ENCODE measurements at places on chromosomes 4 and X.

DNA sequence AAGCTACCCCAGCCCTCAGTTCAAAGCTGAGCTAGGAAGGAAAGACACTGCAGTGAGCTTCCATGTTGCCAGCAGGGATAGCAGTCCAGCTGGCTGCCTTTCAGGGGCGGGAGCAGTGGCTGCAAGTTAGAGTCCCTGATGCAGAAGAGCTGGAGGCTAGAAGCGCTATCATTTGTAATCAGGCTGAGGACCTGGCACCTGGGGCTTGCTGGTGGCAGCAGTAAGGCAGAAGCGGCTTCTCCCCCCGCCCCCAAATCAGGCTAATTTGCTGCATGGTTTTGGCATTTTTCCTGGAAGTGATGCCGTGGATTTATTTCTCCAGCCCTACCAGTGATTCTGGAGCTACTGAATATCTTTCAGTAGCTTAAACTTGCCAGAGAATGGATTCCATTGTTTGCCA lies 203.3 kb downstream of the CLCN4 start:
- H3K27ac ChIP-seq, result no peak overlapping the region
- H3K4me3 ChIP-seq, result no peak overlapping the region
- DNase-seq, result no peak
- no peaks in the 10 kb centered on the region for H3K4me1 ChIP-seq
- H3K36me3 ChIP-seq, result no peaks in the 10 kb centered on the region

DNA sequence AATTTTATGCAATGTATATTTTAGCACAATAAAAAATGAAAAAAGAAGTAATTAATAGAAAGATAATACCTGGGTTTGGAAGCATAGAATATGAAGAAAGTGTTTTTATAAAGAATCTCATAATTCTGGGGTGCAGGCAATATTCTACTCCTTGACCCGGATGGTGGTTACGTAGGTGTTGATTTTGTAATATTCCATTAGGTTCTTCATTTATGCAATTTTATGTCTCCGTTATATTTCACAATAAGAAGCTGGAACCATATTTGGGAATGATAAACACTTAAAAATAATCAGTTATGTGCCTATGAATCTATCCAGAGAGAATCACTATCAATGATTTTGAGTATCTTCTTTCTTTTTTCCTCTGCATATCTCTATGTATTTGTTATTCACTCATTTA lies 38.5 kb downstream of the CHRNA9 start:
- DNase-seq, result no peak
- no peaks in the 10 kb centered on the region for H3K36me3 ChIP-seq
- no peak overlapping the region for H3K27ac ChIP-seq
- no peak overlapping the region for H3K4me3 ChIP-seq
- peaks cover 3% of the 10 kb centered on the region for H3K4me1 ChIP-seq

DNA sequence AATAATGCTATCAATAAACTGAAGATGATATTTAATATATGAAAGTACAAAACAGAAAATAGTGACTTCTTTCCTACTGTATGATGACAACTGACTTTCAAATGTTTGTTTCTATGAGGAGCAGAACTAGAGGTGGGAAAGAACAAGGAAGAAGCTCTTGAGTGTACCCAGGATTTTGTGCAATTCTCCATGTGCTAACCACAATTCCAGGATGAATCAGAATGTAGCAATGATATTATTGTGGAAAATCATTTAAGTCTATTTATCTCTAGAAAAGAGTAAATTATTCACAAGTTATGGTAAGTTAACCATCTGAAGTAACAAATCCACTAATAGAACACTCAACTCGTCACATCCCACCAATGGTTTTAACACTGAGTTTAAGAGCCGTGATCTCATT lies 324.1 kb upstream of the EMCN start:
- H3K27me3 ChIP-seq, result peaks cover 4% of the 10 kb centered on the region
- no peaks in the 10 kb centered on the region for H3K36me3 ChIP-seq
- DNase-seq, result no peak
- H3K4me1 ChIP-seq, result no peaks in the 10 kb centered on the region
- H3K4me3 ChIP-seq, result no peak overlapping the region
- no peak overlapping the region for H3K27ac ChIP-seq

DNA sequence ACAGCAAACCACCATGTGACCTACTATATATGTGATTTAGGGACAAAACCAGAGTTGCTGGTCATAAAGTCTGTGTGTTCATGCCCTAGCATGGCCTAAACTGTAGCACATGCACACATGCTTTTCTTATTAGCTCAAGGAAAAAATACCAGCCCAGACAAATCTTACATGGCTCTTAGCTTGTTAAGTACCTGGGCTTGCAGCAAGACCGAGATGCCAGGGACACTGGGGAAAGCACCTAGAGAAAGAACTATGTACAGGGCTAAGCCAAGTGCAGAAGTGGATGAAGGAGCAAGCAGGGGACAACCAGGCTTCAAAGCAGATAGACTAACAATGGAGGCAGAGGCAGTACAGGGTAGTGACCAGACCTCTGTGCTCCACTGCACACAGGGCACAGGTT lies 3.4 kb upstream of the GABRE start:
- no peaks in the 10 kb centered on the region for H3K4me1 ChIP-seq
- no peak overlapping the region for H3K27ac ChIP-seq
- peaks cover 2% of the 10 kb centered on the region for H3K27me3 ChIP-seq
- no peaks in the 10 kb centered on the region for H3K36me3 ChIP-seq

DNA sequence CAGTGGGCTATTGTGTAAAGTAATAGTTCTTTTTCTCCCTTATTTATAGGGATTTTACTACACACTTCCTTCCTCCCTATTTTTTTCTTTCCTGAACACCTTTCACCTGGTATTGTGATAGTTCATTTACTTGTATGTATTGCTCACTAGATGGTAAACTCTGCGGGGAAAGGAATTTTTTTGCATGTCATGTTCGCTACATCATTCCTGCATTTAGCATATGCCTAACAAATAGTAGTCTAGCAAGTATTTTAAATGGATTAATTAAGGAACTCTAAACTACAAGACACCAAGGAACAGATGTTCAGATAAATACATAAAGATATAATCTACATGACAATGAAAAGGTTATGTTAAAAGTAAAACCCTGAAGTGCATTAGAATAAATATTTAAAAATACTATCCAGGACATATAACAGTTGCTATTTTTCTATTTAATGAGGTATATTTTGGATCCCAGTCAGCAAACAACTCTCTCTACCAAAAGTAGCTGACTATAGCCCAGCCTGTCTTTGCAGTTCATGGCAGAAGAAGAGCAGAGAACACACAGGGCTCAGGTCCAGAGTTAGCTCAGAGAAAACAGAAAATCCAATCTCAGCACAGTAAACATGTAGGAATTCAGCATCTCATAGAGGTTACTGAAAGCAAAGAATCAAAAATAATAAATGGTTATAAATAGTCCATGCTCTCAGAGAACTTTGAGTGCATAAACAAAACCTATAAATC lies 87.8 kb downstream of the PACRGL start:
- H3K4me1 ChIP-seq, result no peaks in the 10 kb centered on the region
- no peak overlapping the region for H3K4me3 ChIP-seq
- no peak for DNase-seq
- H3K27me3 ChIP-seq, result no peaks in the 10 kb centered on the region
- H3K36me3 ChIP-seq, result no peaks in the 10 kb centered on the region
- H3K27ac ChIP-seq, result no peak overlapping the region

DNA sequence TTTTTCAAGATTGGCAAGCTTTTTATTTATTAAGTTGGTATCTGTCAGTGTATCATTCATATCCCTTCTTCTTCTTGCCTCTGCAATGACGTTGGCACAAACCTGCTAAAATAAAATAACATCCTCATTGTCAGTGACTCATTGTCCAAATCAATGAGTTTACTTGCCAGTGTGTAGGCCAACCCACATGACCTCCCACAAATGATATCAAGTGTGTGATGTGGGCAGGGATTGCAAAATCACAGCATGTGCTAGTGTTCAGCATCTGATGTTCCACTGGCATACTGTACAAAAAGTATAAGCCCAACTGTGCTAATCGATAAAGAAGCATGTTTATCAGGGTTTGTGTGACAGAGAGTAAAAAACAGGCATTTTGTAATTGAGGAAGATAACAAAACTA lies 25.5 kb downstream of the GPAT3 start:
- no peaks in the 10 kb centered on the region for H3K36me3 ChIP-seq
- no peak for DNase-seq
- no peaks in the 10 kb centered on the region for H3K27me3 ChIP-seq

- peaks cover 4% of the 10 kb centered on the region for H3K36me3 ChIP-seq
- no peaks in the 10 kb centered on the region for H3K27me3 ChIP-seq
- H3K4me1 ChIP-seq, result peaks cover 23% of the 10 kb centered on the region
- no peak for DNase-seq
These were observed 8.8 kb upstream of the FAM9C start for GRCh38 chrX:13053171-13053570.

GRCh38 chr4:183374950-183375555 lies 52.8 kb upstream of the CLDN24 start:
- H3K27ac ChIP-seq, result no peak overlapping the region
- no peak overlapping the region for H3K4me3 ChIP-seq
- DNase-seq, result no peak

GRCh38 chr4:8203052-8203401 lies 3.9 kb downstream of the SH3TC1 start:
- DNase-seq, result no peak
- H3K27me3 ChIP-seq, result no peaks in the 10 kb centered on the region
- peak overlapping the region; percentile 93 for H3K27ac ChIP-seq
- peaks cover 53% of the 10 kb centered on the region for H3K4me1 ChIP-seq
- peaks cover 6% of the 10 kb centered on the region for H3K36me3 ChIP-seq
- H3K4me3 ChIP-seq, result peak overlapping the region; percentile 99

DNA sequence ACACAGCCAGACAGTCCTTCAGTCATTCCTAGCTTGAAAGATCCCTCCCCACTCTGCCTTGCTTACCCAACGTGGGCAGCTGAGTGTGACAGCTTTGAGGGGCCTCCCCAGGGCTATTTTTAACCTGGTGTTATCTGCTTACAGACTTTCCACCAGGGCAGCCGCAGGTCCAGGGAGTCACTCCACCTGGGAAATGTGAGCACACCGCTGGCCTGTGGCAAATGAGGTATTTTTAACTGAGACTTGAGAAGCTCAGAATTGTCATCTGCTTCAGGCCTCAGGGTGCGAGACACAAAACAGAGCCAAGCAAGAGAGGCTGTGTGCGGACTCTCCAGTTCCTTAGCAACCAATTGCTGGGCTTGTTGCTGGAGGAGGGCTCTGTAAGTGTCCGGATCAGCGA lies 13.0 kb downstream of the CORIN start:
- peaks cover 9% of the 10 kb centered on the region for H3K27me3 ChIP-seq
- no peak overlapping the region for H3K4me3 ChIP-seq
- H3K27ac ChIP-seq, result no peak overlapping the region
- H3K36me3 ChIP-seq, result no peaks in the 10 kb centered on the region
- H3K4me1 ChIP-seq, result no peaks in the 10 kb centered on the region

DNA sequence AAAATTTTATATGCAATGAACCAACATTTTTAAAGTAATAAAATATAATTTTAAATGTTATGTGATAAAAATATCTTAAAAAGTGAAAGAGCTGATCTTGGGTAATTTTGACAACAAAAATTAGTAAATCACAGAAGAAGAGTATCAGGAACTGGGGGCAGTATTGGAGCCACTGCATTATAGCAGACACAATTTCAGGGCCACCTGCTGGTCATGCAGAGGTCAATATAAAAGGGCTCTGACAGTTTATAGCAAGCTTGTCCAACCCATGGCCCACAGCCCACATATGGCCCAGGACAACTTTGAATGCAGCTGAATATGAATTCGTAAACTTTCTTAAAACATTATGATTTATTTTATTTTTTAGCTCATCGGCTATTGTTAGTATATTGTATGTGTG lies 13.0 kb upstream of the LEF1 start:
- peaks cover 12% of the 10 kb centered on the region for H3K27me3 ChIP-seq
- H3K4me3 ChIP-seq, result no peak overlapping the region
- no peak for DNase-seq
- H3K4me1 ChIP-seq, result no peaks in the 10 kb centered on the region

DNA sequence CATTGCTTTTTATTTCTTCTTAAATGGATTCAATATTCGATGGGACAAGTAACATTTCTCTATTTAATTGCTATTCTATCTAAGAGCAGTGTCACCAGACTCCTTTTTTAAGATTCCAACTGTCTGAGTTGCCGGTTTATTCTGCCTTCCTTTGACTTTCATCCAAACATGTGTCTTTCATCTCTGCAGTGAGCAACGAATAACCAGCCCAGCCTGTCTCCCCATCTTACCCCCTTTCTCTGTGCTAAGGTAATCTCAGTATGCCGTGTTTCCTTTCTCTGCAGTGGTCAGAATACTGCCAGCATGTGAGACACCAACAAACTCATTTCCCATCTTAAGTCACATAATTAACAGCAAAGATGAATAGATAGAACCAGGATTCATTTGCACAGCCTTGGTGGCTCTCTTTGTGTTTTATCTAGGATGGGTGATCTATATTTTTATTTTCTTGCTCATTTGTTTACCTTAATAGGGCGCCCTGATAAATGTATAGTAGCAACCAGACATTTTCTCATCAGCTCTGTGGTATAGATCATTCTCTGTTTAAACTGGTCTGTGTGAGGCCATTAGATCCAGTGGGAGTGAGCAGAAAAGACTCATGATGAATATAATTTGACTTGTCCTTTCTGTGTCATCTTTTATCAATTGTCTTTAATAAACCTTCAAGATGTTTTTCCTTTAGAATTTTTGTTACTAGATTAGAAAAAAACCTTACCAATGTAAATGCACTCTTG lies 394.8 kb upstream of the IGFBP7 start:
- H3K36me3 ChIP-seq, result no peaks in the 10 kb centered on the region
- DNase-seq, result no peak
- no peak overlapping the region for H3K4me3 ChIP-seq
- no peaks in the 10 kb centered on the region for H3K27me3 ChIP-seq
- no peak overlapping the region for H3K27ac ChIP-seq

DNA sequence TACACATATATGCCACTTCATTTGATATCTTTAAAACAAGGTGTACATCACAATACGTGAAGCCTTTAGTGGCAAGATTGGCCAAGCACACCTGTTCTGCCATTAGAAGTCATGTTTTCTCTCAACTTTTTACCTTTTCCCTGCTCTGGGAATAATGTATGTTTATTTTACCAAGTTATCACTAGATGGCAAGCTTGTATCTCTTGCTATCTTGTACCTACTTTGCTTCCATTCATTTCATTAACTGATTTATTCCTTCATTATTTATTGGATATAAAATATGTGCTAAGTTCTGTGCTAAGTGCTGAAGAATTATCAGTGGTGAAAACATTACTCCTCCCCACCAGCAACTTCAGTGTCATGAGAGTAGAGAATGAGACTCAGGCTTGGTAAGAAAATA lies 245.5 kb downstream of the ANK2 start:
- no peaks in the 10 kb centered on the region for H3K36me3 ChIP-seq
- no peak overlapping the region for H3K27ac ChIP-seq
- H3K27me3 ChIP-seq, result no peaks in the 10 kb centered on the region
- no peak for DNase-seq
- H3K4me1 ChIP-seq, result no peaks in the 10 kb centered on the region

- H3K4me1 ChIP-seq, result no peaks in the 10 kb centered on the region
- H3K36me3 ChIP-seq, result no peaks in the 10 kb centered on the region
- no peak for DNase-seq
- no peak overlapping the region for H3K27ac ChIP-seq
- no peak overlapping the region for H3K4me3 ChIP-seq
These were observed 268.5 kb upstream of the LDB2 start for GRCh38 chr4:17166954-17167353.

- no peaks in the 10 kb centered on the region for H3K27me3 ChIP-seq
- H3K4me1 ChIP-seq, result no peaks in the 10 kb centered on the region
- no peak for DNase-seq
- H3K27ac ChIP-seq, result no peak overlapping the region
- no peak overlapping the region for H3K4me3 ChIP-seq
These were observed 430.4 kb downstream of the ADGRL3 start for GRCh38 chr4:61630548-61630947.

GRCh38 chr4:113077575-113077974 lies 28.1 kb downstream of the ANK2 start:
- H3K27ac ChIP-seq, result no peak overlapping the region
- no peaks in the 10 kb centered on the region for H3K36me3 ChIP-seq
- no peak for DNase-seq
- H3K4me1 ChIP-seq, result no peaks in the 10 kb centered on the region
- H3K27me3 ChIP-seq, result no peaks in the 10 kb centered on the region

All from memory B cell (primary cell).